ENCODE measurements at places on chromosomes 3 and 15.

- no peak for DNase-seq
Measured at GRCh38 chr15:101250873-101251829, 697 bp downstream of the CHSY1 start.

DNA sequence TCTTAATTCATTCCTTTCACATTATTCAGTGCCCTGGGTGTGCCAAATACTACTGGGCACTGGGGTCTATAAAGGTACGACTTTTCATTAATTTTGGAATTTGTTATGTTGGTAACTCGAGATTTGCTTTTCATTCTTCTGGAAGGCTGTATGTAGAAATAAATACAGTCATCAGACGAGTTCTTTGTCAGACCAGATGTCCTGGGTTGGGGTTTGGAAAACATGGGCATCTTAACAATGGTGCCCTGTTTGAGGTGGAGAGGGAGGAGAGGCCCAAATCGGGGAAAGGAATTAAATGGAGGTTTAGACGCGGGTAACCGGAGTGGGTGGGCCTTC lies 662 bp upstream of the GLCE start:
- DNase-seq = no peak

DNA sequence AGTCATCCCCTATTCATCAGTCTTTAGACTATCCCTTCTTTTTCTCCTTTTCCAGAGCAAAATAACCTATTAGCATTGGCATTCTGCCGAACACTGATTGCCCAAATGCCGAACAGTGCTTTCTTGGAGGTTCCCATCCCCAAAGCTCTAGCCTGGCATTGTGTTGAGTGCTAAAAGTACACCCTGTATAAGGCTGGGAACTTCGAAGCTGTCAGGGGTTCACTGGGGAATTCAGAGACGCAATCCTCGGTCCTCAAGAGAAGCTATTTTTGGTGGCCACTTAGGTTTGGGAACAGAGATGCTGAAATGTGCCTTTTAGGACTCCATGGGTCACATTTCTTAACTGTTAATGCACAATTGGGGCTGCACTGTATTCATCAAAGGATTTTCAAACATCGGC lies 8.4 kb downstream of the FRMD5 start:
- no peak for DNase-seq

- DNase-seq = no peak
Measured at GRCh38 chr3:38823722-38824121, 7.7 kb upstream of the SCN10A start.

DNA sequence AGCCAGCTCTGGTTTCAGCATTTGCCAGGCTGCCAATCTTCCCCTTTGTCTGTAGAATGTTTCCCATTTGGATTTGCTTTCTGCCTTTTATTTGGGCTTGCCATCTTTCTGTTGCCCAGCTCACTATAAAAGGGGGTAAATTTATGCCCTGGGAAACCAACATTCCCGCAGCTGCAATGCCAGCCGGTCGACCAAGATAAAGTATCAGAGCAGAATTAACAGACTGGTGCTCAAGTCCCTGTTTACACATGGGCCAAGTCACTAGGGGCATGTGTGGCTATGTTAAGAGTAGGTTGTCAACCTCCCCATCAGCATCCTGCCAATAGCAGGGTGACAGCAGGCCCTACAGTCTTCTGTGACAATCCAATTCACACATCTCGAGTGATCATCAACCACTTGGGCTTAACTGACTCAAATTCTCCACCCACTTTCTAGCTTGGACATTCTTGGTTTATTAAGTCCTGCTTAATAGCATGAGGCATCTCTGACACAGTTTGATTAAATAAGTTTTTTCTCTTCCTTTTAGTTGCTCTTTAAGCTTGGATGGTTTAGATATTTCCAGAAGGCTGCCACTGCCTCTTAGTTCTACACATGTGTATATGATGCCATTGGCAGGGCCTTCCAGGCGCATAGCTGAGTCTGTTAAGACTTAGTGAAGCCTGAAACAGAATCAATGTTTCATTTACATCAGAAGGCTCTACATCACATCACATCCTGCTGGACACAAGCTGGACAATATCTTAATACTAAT lies 24.1 kb upstream of the VEPH1 start:
- DNase-seq = no peak

GRCh38 chr15:41483115-41483514 lies 10.6 kb upstream of the ITPKA start:
- DNase-seq = peak; percentile 49

DNA sequence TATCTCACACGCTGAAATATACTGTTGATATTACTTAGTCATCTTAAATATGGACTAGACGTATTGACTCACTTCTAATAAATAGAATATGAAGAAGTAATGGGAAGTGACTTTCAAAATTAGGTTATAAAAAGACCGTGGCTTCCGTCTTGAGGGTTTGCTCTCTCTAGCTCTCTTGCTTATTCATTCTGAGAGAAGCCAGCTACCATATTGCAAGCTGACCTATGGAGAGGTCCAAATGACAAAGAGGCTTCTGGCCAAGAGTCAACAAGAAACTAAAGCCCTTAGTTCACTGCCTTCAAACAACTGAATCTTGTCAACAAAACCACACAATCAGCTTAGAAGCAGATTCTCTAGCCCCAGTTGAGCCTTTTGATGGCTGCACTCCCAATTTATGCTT lies 46.1 kb downstream of the SLC9C1 start:
- DNase-seq = no peak

GRCh38 chr15:70318594-70319465 lies 221.1 kb upstream of the TLE3 start:
- no peak for DNase-seq

DNA sequence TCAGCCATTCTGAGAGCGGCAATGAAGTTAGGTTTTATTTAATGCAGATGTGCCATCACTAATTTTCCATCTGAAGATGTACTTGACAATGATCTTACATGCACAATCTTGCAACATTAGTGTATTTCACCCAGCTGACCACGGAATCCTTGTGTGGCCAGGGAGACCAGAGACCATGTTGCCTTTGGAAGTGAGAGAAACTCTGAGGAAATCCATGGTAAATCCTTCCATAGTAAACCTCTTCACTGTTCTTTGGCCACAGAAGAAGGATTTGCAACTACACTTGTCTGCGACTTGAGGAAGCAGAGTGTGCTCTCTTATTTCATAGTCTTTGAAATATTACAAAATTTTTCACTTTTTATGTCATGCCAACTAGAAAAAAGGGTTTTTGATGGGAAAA lies 128.4 kb upstream of the IGSF10 start:
- DNase-seq = no peak

DNA sequence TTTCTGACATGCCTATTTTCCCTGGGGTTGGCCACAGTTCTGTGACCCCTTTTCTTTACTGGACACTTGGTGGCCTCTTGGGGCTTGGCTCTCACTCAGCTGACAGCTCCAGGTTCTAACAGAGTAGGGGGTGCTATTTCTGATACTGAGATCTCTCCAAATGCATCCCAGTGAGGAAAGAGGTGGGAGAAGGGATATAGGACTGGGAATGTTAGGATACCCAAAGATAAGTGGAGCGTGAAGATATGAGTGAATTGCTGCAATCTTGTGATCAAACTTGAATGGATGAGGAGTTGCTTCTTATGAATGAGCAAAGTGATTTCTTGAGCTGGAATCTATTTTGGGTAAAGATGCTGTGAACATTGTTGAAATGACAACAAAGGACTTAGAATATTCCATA lies 74.6 kb downstream of the ATP2B2 start:
- DNase-seq = no peak

- no peak for DNase-seq
Measured at GRCh38 chr3:12629560-12629959, 34.4 kb downstream of the RAF1 start.

- DNase-seq = no peak
Measured at GRCh38 chr3:151935446-151935845, 62.0 kb downstream of the SUCNR1 start.

GRCh38 chr3:45946307-45946706 lies 3.0 kb downstream of the CXCR6 start:
- DNase-seq = no peak

DNA sequence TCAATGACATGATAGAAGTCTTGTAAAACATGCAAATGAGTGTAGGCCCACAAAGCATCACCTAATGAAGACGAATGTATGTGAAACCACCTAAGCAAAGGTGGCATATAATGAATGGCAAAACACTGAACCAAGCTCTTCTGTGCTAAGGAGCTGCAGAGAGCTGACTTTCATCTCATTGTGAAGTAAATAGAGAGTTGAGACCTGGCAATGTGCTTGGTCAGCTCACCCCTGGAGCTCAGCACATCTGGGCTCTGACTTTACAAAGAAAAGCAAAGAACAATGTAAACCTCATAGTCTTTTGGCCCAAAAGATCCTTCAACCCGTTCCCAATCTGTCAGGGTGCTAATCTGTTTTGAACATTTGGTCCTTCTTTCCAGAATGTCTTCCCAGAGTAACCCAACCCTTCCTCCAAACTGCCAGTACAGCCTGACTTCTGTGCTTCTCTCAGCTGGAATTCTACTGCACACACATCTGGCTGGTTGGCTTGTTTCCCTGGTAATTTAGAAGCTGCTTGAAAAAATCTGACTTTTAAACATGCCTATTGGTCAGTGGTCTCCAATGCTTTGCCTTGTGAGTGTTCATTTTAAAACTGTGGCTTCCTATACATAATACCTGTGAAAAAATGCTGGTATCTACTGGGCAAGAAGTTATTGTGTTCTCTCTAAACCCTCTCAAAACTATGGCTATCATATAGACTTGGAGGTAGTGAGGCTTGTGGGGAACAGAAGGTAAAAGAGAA lies 101.7 kb downstream of the CD200R1L start:
- DNase-seq = no peak

GRCh38 chr15:44034334-44034733 lies 160.7 kb downstream of the FRMD5 start:
- DNase-seq = no peak

GRCh38 chr3:64988188-64988587 lies 300.4 kb upstream of the ADAMTS9 start:
- no peak for DNase-seq

- no peak for DNase-seq
Measured at GRCh38 chr15:90489944-90490343, 39.8 kb upstream of the CRTC3 start.

DNA sequence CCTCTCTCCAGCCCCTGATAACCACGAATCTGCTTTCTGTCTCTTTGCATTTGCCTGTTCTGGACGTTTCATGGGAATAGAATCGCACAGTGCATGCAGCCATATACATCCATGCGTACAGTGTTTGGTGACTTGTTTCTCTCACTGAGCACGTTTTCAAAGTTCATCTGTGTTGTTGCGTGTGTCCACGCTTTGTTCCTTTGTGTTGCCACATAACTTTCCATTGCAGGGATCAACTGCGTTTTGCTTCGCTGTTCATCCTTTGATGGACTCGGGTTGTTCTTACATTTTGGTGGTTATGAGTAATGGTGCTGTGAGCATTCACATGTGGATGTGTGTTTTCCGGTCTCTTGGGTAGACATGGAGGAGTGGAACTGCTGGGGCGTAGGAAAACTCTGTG lies 56.4 kb upstream of the TAMM41 start:
- no peak for DNase-seq

DNA sequence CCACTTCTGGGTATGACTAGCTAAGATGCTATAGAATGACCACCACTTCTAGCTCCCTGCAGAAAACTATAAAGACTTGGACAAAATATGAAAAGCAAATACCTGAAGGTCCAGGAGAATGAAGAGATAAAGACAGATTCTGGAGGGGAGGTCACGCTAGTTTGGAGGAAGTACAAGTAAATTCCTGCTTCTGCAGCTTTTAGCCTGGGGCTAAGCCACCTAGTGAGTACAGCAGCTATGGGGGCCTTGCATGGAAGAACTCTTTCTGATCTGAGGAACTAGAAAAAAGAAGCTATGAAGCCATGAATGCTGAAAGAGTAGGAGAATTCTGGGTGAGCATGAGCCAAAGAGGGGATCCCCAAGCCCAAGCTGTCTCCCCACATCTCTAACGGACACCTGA lies 29.8 kb downstream of the NRG4 start:
- DNase-seq = no peak

GRCh38 chr15:27017168-27017809 lies 46.3 kb downstream of the GABRG3 start:
- no peak for DNase-seq

DNA sequence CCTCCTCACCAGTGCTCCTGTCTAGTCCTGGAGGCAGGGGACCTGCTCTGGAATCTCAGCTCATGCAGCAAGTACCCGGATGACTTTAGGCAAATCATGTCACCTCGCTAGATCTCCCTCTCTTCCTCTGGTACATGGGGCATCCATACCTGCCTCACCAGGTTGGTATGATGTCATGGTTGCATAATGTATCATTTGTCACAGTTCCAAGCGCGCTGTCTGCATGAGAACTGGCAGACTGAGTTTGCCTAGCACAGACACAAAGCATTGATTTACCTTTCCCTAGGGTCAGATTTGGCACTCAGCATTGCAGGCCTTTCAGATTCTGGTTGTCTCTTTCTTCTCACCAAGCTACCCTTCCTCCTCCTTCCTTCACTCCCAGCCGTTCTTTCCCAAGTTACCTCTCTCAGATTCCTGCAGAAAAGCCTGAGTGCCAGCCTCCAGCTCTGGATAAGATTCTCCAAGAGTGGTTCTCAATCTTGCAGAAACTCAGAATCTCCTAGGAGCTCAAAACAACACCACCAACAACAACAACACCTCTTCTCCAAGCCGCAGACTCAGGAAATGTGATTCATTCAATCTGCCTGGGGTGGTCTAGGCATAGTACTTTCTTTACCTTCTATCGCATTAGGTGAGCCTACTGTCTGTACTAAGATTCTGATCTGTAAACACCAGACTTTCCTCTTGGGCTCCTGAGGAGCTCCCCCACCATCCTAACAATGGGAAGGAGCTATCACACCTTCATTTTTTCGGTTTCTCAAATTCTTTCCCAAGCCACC lies 29.5 kb downstream of the FAM43A start:
- DNase-seq = no peak

GRCh38 chr15:91338766-91339165 lies 238.7 kb downstream of the SV2B start:
- DNase-seq = no peak

- no peak for DNase-seq
Measured at GRCh38 chr15:67322481-67322880, 67.9 kb downstream of the IQCH start.

DNA sequence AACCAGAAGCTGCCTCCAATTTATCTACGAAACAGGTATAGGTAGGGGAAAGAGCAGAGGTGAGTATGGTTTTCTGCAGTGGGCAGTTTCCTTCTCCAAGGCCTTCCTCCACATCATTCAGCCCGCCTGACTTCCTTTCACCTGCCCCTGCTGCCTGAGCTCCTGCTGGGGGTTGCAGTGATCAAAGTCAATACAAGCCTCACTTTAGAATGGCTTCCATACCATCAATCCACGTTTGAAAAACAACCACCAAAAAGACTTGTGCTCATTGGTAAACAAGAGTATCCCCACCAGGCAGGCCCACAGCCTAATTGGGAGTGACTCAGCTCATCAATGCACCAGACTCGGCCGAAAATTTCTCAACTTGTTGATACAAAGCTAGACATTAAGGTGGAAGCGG lies 159.9 kb downstream of the MAGI1 start:
- no peak for DNase-seq

- no peak for DNase-seq
Measured at GRCh38 chr3:71237672-71238071, 345.9 kb downstream of the FOXP1 start.

DNA sequence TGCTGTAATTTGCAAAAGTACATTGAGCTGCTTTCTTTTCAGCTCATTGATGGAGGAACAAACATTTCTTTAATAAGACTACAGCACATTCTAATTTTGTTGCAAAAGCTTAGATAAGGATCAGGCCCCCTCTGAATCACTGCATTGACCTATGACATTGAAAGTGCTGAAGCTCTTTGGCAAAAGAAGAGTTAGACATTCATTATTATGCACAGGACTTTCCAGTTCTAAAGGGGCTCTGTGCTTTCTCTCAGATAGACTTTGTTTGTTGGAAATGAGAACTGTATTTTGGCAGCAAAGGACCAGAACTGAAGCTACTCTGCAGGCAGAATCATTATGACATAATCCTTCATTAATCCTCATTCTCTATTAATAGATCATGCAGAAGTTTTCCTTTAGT lies 252.9 kb upstream of the SOX2 start:
- no peak for DNase-seq
